Type B pancreatic cell (in vitro differentiated cells): ENCODE measurements at places on chromosomes 5 and 9. TPM values are rescaled to one million over a fixed set of nuclear protein-coding genes. Genes with fewer than 3 reads are reported as not detected.

GRCh38 chr9:6305954-6306563, 22.1 kb upstream of the TPD52L3 start:
- H3K36me3 ChIP-seq = no peaks in the 10 kb centered on the region
- peak overlapping the region; percentile 9 for H3K27ac ChIP-seq
- no peak overlapping the region for H3K4me3 ChIP-seq
- no peak for DNase-seq

- DNase-seq = no peak
- no peak overlapping the region for H3K4me3 ChIP-seq
- H3K4me1 ChIP-seq = peaks cover 3% of the 10 kb centered on the region
Measured at GRCh38 chr5:66515209-66515608, 81.0 kb upstream of the MAST4 start.

GRCh38 chr9:111730937-111731567, 63.7 kb downstream of the SHOC1 start:
- peaks cover 17% of the 10 kb centered on the region for H3K36me3 ChIP-seq
- H3K27me3 ChIP-seq = no peaks in the 10 kb centered on the region
- DNase-seq = no peak
- peak overlapping the region; percentile 25 for H3K27ac ChIP-seq
- H3K4me1 ChIP-seq = no peaks in the 10 kb centered on the region

- H3K4me1 ChIP-seq = peaks cover 30% of the 10 kb centered on the region
- no peaks in the 10 kb centered on the region for H3K36me3 ChIP-seq
- H3K27ac ChIP-seq = no peak overlapping the region
- no peak overlapping the region for H3K4me3 ChIP-seq
Measured at GRCh38 chr5:1014781-1015221, 6.2 kb downstream of the NKD2 start.

DNA sequence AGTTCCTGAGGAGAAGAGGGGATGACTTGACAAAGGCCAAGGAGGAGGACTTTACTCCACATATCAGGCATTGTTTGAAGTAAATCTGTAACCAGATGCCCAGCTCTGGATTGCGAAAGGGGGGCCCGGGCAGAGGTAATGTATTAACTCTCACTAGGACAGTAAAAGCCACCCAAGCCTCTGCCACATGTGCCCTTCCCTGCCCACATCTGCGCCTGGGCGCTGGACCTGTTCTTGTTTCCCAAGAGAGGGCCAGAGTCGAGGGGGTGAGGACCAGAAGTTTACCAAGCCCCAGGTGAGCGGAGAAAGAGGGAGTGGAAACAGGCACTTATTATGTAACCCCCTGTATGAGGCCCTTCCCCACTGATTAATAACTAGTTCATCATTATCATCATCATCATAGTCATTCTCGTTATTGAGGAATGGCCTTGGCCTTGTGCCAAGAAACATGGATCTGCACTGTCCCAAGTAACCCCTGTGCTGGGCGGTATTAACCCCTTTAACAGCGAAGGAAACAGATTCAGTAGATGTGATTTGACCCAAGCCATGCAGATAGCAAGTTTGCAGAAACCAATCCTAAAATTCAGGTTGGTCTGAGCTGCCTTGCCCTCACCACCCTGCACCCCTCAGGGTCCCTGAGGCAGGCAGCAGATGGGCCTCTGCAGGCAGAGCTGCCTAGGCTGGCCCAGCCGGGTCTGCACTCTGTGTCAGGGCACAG, at the start of gene SLC23A1:
SLC23A1 (minus strand) TSS at position 23 of the 718 bp plus-strand sequence. CDS start 44 bp downstream, outside the sequence.
- no peak within 1 kb of the TSS for H3K27ac ChIP-seq
- H3K4me1 ChIP-seq = peaks cover 7% of the 10 kb centered on the region
- no peak within 1 kb of the TSS for H3K4me3 ChIP-seq
- no peak for DNase-seq
- H3K36me3 ChIP-seq = no peaks in the 10 kb centered on the region
- H3K27me3 ChIP-seq = no peaks in the 10 kb centered on the region

- no peak for DNase-seq
- H3K27me3 ChIP-seq = no peaks in the 10 kb centered on the region
- H3K4me3 ChIP-seq = no peak overlapping the region
- no peaks in the 10 kb centered on the region for H3K4me1 ChIP-seq
- no peak overlapping the region for H3K27ac ChIP-seq
Measured at GRCh38 chr9:37332578-37332977, 89.9 kb upstream of the GRHPR start.

DNA sequence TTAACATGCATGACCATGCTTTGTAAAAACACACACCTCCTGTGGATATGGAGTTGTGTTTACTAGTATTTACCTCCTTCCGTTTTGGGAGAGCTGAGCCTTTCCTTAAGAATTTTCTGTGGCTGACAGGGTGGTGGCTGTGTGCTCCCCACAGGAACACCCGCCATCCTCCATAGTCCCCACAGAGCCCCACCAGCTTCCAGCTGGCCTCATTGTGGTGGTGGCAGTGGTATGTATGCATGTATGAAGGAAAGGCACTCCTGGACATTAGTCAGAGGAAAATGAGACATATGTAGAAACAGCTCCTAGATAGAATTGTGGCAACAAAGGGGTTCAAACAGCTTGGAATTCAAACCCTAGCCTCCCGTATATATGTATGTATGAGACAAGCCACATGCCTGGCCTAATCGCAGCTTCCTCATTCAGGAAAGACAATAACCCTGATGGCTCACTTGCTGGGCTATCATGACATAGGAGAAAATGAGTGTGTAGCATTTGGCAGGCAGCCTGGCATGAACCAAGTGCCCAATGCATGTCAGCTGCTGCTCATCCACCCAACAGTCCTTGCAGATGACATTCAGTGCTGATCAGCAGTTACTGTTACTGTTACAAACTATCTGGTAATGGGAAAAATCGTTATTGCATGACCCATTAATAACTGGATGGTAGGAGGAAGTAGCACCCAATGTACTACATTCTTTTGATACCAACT, 459.7 kb downstream of the EBF1 start:
- DNase-seq = no peak
- no peak overlapping the region for H3K4me3 ChIP-seq
- H3K4me1 ChIP-seq = no peaks in the 10 kb centered on the region
- no peak overlapping the region for H3K27ac ChIP-seq

Gene PCDHB4
- 1.3 and 2.7 TPM in 2 replicates for total RNA-seq

Gene TGFBR1
- 34.4 and 88.1 TPM in 2 replicates for total RNA-seq

Gene KCNN2
- 12.5 and 15.4 TPM in 2 replicates for total RNA-seq

Gene CSF1R
- 1.6 and 4.0 TPM in 2 replicates for total RNA-seq

Gene SPINK4
- total RNA-seq = not detected in 2 replicates

Gene DRD1
- total RNA-seq = 0.17 and 0.87 TPM in 2 replicates
